ENCODE measurements at places on chromosomes 11 and 22.
A peak's percentile ranks its signal among the peaks of the same experiment; 100 is the strongest.

DNA sequence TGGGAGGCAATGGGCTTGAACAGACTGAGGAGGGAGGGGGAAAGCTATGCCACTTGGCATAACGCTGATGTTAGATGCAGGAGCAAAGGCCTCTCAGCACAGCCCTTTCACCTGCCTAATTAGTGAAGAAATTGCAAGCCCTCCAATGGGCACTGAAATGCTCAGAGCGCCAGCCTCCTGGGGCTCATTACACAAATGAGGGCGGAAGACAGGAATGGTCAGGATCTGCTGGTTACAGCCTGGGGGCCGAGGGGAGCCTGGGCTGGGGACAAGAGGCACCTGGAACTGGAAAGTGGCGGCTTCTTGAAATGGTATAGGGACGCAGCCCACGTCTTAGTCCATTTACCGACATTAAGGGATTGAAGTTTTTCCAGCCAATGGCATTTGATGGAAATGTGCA lies 50.2 kb upstream of the PLET1 start:
- DNase-seq: no peak

DNA sequence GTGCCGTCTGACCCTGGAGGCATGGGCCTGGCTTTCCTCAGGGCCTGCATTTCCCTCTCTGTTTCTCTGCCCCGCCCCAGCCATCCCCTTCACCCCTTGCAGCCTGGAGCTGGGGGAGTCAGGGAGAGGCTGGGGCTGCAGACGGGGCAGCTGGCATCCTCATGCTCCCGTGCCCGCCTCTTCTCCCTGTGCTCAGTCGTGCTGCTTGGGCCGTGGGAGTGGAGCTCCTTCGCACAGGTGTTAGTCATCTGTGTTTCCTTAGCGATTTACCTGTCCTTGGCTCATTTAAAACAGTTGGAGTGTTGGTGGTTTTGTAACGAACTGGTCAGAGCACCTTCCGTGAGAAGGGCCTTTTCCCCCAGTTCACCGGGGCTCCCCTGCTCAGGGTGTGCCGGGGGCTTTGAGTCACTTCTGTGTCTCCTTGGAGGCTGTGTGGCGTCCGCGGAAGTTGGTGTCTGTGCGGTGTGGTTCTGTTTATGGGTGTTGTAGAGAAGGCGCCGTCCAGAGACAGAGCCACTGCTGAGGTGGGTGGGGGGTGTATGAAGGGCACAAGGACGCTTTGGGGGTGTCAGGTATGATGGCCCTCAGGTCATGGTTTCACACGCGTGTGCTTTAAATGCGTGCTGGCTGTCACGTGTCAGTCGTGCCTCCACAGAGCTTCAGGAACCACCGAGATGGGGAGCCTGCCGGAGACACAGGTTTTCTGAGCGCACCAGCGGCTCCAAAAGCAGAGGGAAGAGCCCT lies 19.5 kb downstream of the BRSK2 start:
- DNase-seq: no peak

DNA sequence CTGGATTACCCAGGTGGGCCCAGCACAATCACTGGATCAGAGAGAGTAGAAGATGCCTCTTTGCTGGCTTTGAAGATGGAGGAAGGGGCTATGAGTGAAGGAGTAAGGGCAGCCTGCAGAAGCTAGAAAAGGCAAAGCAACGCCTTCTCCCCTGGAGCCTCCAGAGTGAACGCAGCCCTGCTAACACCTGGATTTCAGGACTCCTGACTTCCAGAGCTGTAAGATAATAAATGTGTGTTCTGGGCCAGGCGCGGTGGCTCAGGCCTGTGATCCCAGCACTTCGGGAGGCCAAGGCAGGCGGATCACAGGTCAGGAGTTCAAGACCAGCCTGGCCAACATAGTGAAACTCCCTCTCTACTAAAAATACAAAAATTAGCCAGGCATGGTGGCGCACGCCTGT lies 102.4 kb downstream of the MORC2 start:
- peak; percentile 19 for DNase-seq

DNA sequence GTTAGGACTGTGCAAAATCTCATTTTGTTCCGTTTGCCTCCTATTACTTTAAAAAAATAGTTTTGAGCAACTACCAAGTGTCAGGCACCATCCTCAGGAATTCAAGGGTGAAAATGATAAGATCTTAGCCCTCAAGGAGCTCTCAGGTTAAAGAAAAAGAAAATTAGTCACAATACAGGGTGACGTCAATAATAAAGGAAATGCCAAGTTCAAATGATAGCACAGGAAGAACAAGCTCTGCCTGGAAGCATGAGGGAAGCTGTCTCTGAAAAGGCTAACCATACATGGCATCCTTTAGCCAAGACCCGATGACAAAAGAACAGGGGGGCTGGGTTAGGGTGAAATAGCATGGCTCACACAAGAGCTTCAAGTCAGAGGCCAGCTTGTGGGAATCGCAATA lies 11.1 kb upstream of the MPZL2 start:
- DNase-seq: no peak

DNA sequence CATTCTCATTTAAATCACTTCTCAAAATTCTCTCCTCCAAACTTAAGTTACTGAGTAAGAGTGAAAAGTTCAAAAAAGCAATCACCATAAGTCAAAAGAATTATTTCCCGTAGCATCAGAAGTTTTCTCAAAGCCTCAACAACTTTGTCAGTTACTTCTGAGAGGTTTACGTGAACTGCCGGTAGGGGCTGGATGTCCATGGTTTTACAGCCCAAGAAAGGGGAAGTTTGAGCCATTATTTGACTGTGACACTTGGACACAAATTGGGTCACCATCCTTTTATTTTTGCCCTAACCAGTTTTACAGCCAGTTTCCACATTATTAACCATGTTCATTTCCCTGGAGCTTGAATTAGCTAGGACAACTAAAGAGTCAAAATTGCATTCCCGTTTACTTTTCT lies 7.5 kb downstream of the POU2AF3 start:
- no peak for DNase-seq

DNA sequence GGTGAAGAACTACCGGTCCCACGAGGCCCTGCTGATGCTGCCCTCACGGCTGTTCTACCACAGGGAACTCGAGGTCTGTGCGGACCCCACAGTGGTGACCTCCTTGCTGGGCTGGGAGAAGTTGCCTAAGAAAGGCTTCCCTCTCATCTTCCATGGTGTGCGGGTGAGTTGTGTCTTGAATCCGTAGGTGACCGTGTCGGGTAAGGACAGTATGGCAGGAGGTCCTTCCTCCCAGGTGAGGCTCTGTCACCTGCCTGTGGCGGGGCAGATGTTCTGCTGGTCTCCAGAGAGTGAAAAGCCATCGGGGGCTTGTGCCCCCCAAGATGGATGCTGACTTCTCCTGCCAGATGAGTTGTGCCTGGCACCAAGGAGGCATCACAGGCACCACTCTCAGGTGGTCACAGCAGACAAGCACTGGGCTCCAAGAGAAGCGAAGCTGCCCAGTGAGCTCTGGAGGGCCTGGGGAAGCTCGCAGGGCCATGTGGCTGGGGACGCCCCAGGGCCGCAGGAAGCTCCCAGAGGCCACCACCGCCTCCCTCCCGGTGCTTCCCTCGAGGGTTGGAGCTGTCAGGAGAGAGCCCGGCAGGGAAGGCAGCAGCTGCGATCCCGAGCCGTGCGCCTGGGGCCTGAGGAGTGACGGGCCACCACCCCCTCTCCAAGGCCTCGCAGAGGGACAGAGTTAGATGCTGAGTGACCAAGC lies 17.3 kb upstream of the PANX2 start:
- peak; percentile 58 for DNase-seq

DNA sequence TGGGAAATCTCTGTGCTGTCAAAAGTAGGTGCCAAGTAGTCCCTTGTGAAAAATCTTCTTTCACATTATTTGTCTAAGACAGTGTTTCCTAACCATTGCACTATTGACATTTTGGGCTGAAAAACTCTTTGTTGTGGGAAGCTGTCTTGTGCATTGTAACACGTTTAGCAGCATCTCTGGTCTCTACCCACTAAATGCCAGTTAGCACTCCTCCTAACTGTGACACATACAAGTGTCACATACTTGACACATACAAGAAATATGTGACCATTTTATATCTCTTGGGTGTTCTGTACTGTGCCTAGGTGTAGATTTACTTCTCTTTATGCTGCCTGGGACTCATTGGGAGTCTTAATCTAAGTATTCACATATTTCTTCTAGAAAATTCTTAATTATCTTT lies 57.8 kb downstream of the NXPE1 start:
- no peak for DNase-seq

- no peak for DNase-seq
Observed at GRCh38 chr22:44217346-44217745, 36.6 kb downstream of the PARVG start.

DNA sequence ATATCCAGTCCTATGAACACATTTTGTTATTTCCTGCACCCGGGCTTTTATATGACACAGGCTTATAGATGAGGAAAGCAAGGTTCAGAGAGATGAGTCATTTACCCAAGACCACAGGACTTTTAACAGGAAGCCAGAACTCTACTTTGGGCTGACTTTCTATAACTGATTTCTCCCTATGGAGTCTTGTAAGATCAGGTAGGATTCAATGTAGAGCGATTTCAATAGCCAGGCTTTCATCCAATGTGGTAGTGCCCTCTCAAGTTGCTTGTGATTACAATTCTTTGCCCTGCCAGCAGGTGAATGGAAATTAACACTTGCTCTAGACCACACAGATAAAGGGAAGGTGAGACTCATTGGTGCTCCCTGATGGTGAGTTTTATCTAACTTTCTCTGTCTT lies 378.3 kb downstream of the INSC start:
- DNase-seq: no peak

GRCh38 chr22:30314915-30315314 lies 11.8 kb downstream of the TBC1D10A start:
- no peak for DNase-seq

GRCh38 chr11:33774736-33775466 lies 581 bp upstream of the FBXO3 start:
- DNase-seq: no peak

DNA sequence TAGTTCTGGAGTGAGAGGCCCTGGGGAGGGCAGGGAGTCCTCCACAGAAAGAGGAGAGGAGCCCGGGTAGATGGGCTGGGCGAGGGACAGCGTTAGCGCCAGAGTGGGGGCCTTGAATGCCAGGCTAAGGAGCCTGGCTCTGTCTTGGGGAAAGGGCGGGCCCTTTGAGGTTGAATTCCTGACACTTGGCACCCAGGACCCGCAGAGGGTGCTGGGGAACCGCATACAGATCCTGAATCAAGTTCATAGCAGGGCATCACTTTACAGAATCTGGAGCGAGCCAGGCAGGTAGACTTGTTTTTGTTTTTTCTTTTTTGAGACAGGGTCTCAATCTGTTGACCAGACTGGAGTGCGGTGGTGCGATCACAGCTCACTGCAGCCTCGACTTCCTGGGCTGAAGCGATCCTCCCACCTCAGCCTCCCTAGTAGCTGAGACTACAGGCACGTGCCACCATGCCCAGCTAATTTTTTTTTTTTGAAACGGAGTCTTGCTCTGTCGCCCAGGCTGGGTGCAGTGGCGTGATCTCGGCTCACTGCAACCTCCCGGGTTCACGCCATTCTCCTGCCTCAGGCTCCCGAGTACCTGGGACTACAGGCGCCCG lies 6.1 kb downstream of the CARNS1 start:
- no peak for DNase-seq

GRCh38 chr11:31956310-31956709 lies 134.6 kb upstream of the RCN1 start:
- DNase-seq: no peak

DNA sequence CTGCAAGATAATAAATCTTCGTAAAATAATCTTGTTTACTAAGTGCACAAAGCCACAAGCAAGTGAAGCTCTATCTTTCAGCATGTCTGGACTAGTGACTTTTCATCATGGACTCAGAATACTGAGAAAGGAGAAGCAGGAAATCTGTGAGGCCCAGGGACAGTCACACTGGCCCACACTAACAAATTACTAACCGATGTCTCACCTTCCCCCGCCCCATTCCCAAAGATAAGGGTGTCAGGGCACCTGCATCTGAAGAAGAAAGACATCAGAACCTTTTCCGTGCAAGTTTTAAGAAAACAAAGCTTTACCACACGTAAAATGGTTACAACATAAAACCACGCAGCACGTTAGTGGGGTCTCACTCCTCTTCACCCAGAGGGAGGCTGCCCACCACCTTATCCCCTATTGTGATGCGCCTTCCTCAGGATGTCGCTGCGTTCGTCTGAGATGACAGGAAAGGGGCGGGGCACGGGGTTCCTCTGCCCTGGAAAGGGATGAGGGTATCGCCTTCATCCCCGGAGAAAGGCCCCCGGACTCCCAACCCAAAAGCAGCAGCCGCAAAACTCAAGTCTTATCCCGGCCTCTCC lies 616 bp downstream of the BTBD10 start:
- peak; percentile 76 for DNase-seq

GRCh38 chr22:31533374-31533773 lies 37.0 kb downstream of the SFI1 start:
- DNase-seq: no peak
